Astrocyte (in vitro differentiated cells and primary cell): ENCODE measurements at places on chromosomes 1 and 21. TPM values are rescaled to one million over a fixed set of nuclear protein-coding genes. Genes with fewer than 3 reads are reported as not detected.

The RSPH1 gene
- 0.43 TPM in 1 of 2 replicates, not detected in the other for total RNA-seq

GRCh38 chr1:54299037-54299436 is 99.1 kb downstream of the MRPL37 start:
- no peak for DNase-seq

The DNALI1 gene
- 7.2 and 9.6 TPM in 2 replicates for total RNA-seq

The FAM3B gene
- total RNA-seq = not detected in 2 replicates

- DNase-seq = no peak
Measured at GRCh38 chr1:30337324-30337620, 386.1 kb downstream of the MATN1 start.

GRCh38 chr21:45499201-45499750 is 43.0 kb downstream of the SLC19A1 start:
- DNase-seq = no peak

GRCh38 chr1:231241750-231242149 is 738 bp downstream of the GNPAT start:
- no peak for DNase-seq

The CCDC24 gene
- total RNA-seq = 4.2 and 4.3 TPM in 2 replicates

- no peak for DNase-seq
Measured at GRCh38 chr1:235865565-235866204, 1.0 kb downstream of the LYST start.

DNA sequence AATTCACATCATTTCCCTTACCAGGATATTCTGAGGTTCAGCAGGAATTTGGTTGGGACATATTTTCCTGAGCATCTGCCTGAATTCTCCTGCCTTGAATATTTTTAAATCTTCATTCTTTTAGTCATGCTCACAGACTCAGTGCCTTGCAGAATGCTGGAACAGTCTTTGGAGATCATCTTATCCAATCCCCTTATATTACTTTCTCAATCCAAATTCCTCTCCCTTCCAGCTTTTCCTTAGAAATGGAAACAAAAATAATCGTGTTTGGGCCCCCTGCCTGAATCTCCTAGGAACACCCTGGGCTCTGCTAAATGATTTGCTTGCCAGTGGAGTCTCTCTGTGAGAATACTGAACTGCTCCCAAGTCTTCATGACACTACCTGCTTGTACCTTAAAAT is 38.4 kb downstream of the LHX8 start:
- no peak for DNase-seq

DNA sequence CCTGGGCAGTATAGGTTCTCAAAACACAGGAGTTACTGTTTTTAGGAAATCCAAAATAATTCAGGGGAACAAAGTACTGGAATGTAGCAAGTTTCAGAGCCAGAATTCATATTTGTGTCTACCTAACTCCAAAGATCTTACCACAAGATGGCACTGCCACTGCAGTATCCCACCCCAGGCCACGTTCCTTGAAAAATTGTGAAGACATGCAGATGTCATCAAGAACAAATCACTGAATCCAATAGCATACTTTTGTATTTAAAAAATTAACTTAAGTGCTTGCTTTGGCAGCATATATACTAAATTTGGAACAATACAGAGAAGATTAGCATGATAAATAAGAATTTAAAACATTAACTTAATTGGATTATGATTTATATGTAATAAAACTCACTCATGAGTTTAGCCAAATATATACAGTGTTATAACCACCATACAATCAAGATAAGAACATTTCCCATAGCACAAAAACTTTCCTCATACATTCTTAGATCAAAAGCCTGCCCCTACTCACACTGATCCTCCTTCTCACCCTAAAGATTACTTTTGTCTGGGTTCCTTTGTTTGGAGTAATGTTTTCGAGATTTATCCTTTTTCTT is 209.9 kb downstream of the FAF1 start:
- peak; percentile 14 for DNase-seq

The OLIG2 gene
- 2.5 and 2.6 TPM in 2 replicates for total RNA-seq

GRCh38 chr21:35587841-35588380 is 472.4 kb downstream of the SETD4 start:
- no peak for DNase-seq

DNA sequence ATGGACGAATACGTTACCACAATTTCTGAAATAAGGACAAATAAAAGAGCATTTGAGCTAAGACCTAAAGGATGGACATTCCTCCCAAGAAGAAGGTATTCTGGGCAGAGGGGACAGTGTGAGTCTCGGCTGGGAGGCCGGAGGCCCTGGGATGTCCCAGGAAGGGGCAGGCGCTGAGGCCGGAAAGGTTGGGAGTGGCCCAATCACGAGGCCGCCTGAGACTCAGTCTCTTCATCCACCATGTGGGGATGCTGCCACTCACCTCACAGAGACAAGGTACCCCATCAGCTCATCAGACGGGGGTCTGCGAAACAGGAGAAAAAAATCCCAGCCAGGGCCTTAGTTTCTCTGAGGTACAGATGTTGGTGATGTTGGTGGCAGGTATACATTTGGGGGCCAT is 24.3 kb upstream of the LAPTM5 start:
- DNase-seq = no peak

GRCh38 chr1:196209265-196209664 is 399.0 kb downstream of the KCNT2 start:
- no peak for DNase-seq

The HSF2BP gene
- 3.2 TPM in 2 replicates for total RNA-seq

DNA sequence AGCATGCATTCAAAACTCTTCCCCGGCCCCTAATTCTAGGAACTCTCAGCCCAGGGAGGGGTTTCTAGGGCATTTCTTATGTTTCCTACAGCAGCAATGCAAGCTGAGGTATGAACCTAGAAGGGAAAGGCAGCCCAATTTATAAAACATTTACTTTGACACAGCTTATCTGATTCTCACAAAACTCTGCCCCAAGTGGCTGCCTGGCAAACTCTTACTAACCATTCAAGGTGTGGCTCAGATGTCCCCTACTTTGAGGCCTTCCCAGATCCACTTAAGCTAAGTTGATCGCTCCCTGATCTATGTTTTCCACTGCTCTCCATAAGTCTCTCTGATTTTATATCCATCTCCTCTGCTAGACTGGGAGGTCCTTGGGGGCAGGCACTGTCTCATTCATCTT is 35.4 kb downstream of the AK2 start:
- DNase-seq = no peak

DNA sequence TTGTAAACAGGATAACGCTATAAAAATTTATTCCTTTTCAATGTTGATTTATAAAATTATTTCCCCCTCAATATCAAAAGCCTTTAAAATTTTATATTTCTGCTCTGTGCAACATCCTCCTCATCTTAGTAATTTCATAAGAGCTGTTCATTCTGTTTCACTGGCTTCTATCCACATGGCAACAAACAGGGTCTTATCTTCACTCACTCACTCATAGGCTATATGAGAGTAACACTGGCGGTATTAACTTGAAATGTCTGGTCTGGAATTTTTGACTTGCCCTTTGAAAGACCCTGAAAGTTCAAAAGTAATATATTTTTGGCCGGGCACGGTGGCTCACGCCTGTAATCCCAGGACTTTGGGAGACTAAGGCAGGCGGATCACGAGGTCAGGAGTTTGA is 77.4 kb upstream of the KRTAP11-1 start:
- DNase-seq = no peak

The DNAJB4 gene
- 57.9 and 58.6 TPM in 2 replicates for total RNA-seq

GRCh38 chr1:160420881-160421842 is 20.8 kb downstream of the VANGL2 start:
- DNase-seq = no peak

DNA sequence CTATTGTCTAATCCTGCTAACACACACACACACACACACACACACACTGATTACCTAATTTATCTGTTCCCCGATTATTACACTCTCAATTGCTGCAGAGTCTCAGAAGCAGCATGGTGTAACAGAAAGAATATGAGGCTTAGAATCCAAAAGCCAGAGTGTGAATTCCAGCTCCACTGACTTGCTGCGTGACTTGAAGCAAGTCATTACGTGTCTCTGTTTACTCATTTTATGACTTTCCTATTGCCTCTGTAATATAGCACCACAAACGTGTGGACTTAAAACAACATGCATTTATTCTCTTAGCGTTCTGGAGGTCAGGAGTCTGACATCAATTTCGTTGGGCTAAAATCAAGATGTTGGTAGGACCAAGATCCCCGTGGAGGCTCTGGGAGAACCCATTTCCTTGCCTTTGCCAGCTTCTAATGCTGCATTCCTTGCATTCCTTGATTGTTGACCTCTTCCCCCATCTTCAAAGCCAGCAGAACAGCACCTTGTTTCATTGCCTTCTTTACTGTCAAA is 55.9 kb upstream of the ATP5PO start:
- DNase-seq = peak; percentile 75

GRCh38 chr1:162219461-162219860 is 150.0 kb downstream of the NOS1AP start:
- DNase-seq = no peak

The RGS4 gene
- 16.2 and 23.8 TPM in 2 replicates for total RNA-seq

DNA sequence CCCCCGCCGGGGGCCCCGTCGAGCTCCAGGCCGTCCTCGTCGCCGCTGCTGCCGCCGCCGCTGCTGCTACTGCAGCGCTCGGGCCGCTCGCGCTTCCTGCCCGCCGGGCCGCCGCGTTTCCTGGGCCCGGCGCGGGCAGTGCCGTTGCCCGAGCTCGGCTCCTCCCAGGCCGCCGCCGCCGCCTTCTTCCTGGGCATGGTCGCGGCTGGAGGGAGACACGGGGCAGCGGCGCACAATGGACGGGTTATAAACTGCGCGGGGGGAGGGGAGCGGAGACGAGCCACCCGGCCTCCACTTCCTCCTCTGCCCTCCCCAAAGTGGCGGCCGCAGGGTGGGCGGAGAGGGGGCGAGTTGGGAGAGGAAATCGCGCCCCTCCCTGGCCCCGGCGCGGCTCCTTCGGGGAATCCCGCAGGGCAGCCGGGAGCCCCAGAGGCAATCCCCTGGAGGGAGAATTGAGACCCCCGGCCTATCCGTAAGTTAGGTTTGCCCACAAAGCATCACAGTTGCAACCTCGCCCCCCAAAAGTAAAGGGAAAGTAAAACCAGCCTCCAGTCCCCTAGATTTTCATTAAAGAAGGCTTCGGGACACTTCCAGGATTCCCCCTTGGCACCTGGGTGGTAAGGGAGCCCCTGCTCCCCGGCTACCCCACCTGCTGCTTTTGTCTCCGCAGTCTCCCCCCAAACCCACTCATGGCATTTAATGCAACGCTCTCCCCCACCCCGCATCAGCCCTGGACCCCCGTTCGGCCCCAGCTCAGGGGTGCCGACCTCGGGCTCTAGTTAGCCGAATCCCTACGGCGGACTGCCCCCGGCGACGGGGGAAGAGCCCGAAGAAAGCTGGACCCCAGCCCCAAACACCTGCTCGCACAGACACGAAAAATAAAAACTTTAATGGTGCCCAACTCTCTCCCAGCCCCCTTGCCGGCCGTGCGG is 893 bp downstream of the RCC2 start:
- peak; percentile 29 for DNase-seq

DNA sequence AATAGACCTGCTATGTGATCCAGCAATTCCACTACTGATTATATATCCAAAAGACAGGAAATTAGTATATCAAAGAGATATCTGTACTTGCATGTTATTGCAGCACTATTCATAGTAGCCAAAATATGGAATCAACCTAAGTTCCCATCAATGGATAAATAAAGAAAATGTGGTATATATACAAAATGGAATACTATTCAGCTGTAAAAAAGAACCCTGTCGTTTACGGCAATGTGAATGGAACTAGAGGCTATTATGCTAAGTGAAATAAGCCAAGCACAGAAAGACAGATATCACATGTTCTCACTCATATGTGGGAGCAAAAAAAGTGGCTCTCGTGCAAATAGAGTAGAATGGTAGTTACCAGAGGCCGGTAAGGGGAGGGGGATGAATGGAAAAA is 9.2 kb downstream of the DNAH14 start:
- DNase-seq = no peak

The AGT gene
- total RNA-seq = 1.2 and 3.0 TPM in 2 replicates

- peak; percentile 2 for DNase-seq
Measured at GRCh38 chr1:227541796-227542152, 21.6 kb upstream of the ZNF678 start.

DNA sequence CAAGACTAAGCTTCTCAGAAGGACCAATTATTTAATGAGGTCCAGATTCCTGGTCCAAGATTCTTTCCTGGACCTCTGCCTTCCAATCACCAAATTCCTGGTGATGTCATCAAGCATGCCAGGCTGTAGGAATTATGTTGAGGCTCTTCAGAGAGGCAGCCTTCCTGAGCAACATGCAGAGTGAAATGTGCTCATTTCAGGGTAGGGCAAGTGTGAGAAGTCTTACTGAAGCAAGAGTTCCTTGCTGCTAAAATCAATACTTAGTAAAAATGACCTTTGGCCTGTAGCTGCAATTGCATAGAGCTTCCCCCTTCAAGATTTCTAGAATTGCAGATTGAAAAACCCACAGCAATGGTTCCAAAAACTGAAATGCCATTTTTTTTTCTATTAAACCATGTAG is 31.7 kb upstream of the BCAR3 start:
- DNase-seq = no peak

- DNase-seq = no peak
Measured at GRCh38 chr1:87501738-87502137, 173.1 kb downstream of the LMO4 start.

- DNase-seq = no peak
Measured at GRCh38 chr1:208268541-208269337, 24.6 kb upstream of the PLXNA2 start.

DNA sequence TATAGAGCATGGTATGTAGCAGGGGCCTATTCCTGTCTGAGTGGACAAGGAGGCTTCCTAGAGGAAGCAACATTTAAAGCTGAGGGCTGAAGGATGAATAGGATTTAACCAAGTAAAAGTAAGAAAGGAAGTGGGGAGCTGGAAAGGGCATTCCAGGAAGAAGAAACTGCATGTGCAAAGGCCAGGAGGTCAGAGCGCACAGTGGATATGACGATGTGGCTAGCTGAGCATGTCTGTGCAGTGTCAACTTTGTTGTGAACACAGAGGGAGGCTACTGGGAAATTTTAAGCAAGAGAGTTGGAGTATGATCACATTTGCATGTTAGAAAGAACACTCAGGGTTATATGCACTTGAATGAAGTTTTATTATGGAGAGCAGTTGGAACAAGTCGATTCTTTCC is 28.6 kb upstream of the JUN start:
- DNase-seq = no peak

DNA sequence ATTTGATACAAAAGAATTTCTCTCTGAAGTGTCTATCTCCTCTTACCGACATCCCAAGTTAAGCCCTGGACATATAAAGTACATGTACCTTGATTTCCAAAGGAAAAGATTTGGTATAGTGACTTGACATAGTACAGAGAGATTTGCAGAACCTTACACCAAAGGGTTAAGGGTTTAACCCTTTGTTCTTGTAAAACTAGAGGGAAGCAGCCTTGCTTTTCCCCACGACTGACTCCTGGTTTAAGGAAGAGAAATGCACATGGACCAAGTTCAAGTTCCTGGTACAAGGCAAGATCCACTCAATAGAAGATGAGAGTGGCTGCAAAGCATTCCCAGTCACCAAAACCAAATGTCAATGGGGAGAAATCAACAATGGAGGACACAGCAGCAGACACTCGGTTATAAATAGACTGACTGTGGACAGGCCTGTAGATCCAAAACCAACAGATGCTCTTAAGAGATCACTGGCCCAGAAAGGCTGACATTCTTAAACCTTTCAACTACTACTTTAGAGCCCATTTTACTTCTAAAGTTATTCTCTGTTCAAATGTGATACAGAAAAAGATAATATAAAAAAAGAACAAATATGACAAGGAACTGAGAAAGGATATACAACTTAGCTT is 69.4 kb downstream of the PUM1 start:
- no peak for DNase-seq

GRCh38 chr1:216815260-216816131 is 92.3 kb upstream of the ESRRG start:
- peak; percentile 54 for DNase-seq

- DNase-seq = peak; percentile 82
Measured at GRCh38 chr1:154736841-154737240, 128.9 kb upstream of the ADAR start.

GRCh38 chr1:238672262-238672661 is 714.1 kb upstream of the CHRM3 start:
- no peak for DNase-seq
